ENCODE measurements at places on chromosomes 5 and 9.

- DNase-seq = no peak
Measured at GRCh38 chr5:77649776-77650175, 11.3 kb upstream of the OTP start.

GRCh38 chr5:135578685-135579341 lies at the start of gene CXCL14:
CXCL14 (minus strand) TSS chr5:135578991; CDS start chr5:135578778, 213 bp downstream.
- peak; percentile 42 for DNase-seq

- no peak for DNase-seq
Measured at GRCh38 chr5:7396713-7397454, 946 bp downstream of the ADCY2 start.

DNA sequence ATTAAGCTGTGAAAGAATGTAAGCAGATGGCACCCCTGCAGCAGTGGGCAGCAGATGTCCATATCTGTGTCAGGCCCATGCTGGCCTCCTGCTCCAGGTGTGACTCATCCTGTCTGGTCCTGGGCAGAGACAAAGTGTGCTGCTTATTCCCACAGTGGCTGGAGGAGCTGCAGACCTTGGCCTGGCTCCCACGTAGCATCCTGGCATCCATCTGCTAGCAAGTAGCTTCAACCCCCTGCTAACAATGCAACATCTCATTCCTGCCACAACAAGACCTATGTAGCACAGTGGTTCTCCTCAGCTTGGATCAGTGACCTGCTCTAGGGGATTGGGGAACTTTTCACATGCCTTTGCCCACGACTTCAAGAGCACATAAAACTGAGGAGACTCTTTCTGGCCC lies 126.4 kb upstream of the SLC12A2 start:
- DNase-seq = no peak

DNA sequence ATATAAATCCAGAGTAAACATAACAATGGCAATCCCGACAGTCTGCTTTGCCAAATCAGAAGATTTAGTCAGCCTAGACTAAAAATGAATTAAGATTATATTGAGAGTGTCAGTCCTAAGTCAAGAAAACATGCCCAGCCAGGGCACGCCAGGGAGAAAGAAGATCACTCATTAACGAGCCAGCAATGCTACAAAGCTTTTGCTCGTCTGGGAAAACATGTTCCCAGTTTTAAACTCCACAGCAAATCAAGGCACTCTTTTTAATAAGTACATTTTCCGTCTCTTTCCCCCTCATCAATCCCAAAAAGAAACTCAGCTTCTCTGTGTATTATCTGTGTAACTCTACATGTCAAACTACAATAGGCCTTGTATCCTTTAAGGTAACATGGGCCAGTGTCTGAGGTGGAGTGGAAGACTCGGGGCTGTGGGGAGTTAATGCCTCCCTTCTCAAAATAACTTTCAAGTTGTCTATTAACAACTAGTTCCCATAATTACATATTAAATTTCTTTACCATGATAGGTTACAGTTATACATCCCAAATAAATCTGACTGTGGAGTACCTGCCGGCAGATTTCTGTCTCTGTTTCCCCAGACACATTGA lies 40.9 kb downstream of the NFIB start:
- DNase-seq = no peak

DNA sequence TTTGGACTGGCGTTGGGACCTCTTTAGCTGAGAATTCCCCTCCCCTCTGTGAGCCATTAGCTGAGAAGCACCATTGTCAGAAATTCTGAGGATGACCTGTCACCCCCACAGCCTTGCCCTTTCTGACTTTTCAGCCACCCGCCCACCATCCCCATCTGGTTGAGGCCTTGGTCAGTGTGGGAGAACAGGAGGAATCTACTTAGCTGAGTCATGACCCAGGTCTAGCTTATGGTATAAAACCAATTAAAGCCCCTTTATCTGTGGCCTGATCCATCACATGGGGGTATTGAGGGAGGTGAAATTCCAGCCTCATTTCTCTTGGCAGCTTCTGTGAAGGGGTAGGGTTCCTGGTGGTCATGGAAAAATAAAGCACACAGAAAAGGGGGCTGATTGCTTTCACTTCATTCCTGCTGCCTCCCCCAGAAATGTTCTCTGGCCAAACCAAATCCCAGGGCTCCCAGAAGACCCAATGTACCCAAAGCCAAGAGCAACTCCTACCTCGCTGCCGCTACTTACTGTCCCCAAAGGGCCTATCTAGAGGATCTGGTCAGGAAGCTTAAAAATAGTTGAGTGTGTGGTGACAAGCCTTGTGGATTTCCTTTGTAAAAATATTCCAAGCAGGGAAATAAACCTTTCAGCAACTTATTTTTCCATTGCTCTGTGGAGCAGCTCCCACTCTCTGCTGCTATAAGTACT lies 174.8 kb upstream of the TNC start:
- DNase-seq = no peak

DNA sequence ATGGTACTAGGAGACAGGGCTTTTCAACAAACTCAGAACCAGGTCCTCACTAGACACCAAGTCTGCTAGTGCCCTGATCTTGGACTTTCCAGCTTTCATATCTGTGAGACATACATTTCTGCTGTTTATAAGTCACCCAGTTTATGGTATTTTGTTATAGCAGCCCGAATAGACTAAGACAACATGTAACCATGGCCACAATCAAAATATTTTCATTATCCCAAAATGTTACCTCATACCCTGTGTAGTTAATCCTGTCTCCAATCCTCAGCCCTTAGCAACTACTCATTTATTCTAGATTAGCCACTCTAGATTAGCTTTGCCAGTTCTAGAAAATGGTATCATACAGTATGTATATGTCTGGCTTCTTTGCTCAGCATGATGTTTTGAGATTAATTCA lies 6.3 kb upstream of the ATG10 start:
- no peak for DNase-seq

- no peak for DNase-seq
Measured at GRCh38 chr5:36881807-36882206, 5.2 kb downstream of the NIPBL start.

DNA sequence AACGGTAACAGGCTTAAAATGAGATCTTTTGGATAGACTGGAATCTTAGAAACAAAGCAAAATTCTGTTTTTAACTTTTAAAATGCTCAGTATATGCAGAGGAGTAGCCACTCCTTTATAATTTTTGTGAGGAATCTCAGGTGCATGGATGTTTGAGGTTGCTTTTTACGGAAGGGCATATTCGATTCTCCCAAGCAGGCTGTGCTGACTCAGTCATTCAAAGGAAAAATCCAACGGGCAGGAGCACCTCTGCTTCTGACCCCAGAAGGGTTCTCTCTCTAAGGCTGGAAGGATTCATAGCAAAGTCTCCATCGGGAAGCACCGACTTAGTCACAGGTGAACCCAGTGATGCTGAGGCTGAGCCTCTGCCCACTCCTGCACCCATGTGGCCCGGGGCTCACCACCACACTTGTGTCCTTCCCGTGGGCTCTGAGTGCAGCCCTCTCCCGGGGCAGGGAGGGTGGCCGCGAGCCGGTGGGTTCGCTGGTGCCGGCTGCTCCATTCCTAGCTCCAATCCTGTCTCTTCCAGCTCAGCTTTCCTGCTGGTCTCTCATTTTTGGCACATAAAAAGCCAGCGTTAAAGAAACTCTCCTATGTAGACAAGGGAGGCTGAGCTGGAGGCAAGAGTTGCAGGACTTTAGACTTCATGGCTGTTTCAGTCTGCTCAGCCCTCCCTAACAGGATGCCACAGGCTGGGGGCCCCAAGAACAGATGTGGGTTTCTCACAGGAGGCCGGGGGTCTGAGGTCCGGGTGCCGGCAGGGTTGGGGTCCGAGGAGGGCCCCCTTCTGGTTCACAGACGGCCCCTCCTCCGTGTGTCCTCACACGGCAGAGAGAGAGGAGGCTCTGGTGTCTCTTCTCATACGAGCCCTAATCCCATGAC lies 135.6 kb upstream of the LPCAT1 start:
- DNase-seq = no peak

GRCh38 chr5:44891116-44891515 lies 82.4 kb downstream of the MRPS30 start:
- no peak for DNase-seq

DNA sequence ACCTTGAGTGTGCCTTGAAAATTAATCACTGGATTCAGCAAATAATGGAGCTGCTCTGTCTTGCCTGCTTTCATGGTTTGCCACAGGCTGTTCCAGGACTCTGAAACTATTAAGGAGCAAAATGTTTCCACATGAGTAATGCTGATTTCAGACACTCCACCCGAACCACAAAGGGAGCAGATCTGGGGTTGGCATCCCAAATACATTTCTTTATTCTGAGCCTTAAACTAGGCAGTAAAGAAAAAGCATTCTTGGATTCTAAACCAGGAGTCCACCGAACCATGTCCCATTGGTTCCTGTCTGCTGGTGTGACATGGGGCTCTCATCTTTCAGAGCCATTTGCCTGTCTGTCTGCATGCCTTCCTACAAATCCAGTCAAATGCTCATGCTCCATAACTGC lies 10.1 kb upstream of the C1QTNF3 start:
- no peak for DNase-seq

- DNase-seq = no peak
Measured at GRCh38 chr9:70093944-70094343, 50.3 kb downstream of the MAMDC2 start.

- DNase-seq = no peak
Measured at GRCh38 chr5:95857185-95857945, 34.8 kb upstream of the GLRX start.

DNA sequence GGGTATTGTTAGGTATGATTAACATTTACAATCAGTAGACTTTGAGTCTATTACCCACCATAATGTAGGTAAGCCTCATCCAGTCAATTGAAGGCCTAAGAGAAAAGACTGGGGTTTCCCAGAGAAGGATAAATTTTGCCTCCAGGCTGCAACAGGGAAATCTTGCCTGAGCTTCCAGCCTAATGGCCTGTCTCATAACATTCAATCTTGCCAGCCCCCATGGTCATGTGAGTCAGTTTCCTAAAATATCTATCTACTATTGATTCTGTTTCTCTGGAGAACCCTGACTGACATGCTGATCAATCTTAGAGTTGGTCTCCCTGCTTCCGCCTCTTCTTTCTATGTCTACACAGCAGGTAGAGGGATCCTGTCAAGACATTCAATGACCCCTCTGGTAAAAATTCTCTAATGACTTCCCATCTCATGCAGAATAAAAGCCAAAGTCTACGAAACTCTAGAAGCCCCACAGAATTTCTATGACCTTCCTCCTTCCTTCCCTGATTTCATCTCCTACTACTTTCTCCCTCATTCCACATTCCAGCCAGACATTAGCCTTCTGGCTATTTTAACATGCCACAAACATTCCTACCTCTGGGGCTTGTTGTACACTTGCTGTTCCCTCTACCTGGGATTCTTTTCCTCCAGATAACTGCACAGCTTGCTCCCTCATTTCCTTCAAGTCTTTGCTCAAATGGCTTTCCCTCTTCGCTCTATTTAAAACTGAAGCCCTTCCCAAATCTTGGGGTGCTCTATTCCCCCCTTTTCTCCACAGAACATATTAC lies 60.2 kb downstream of the FBXW11 start:
- DNase-seq = no peak

DNA sequence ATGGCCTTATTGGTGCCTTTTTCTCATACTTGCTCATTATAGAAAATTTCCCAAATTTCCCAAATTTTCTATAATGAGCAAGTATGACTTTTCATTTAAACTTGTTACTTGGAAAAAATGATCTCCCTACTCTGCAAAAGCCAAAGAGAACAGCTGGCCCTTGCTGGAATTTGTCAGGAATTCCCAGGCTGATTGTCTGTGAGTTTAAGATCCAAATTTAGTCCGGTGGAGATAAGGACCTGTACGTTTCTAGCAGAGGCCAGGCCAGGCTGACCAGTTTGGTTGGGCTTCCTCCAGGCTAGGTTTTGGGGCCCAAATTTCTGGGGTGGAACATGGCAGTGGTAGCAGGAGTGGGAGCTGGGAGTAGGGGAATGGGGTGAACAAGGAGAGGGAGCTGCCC lies 51.9 kb downstream of the NEURL1B start:
- no peak for DNase-seq

DNA sequence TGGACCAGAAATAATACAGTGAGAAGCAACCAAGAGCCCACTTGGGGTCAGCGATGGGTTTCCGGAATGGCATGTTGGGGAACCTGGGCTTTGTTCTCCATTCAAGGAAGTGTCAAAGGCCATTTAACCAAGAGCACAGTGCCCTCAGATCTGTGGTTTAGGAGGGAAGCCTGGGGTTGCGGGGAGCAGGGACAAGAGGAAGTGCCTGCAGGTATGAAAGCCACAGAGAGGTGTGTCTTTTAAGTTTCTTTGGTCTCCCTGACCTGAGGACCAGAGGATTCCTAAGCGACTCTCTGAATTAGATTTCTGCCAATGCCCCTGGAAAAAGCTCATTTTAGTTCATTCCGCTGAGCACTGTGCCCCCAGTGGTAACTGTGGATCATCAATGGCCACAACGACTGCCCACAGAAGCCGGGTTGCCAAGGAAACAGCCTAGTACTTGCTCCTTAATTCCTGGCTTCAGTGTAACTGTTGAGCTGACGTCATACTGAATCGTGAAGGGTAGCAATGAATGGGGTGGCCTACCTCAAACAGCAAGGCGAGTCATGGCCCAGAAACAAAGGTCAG lies 107.3 kb upstream of the SPIN1 start:
- DNase-seq = no peak

DNA sequence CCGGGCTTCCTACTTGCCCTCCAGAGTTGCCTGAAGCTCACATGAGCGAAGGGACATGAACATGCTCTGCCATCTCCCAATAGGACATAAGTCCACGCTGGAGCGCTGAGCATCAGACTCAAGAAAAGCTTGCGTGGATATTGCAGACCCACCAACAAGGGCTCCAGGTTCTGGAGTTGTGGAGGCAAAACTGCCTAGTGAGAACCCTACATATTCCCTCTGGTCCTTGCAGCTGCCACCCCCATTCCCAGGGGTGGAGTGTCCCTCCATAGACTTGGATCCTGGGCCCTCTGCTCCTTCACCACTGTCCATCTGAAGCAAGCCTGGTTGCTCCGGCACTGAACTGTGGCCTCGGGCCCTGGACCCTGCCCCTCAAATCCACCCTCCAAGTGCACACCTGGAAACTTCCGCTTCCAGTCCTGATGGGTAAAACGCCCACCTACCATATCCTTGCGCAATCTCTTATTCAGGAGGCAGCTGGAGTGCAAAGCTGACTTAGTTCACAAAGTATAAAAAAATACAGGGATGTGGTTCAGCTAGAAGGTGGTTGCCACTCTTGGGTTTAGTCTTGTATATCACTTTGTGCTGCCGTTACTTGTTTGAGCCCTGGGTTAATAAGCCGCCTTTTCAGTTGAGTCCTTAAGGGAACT lies 28.0 kb downstream of the HRH2 start:
- DNase-seq = no peak

- DNase-seq = no peak
Measured at GRCh38 chr9:19998823-19999455, 210.1 kb upstream of the SLC24A2 start.

Data from inflammatory macrophage (primary cell).